Midbrain (tissue), 1 donor: ENCODE measurements at places on chromosomes 5 and 9.

- DNase-seq, result no peak
Measured at GRCh38 chr5:154058055-154059038, 19.6 kb downstream of the MFAP3 start.

DNA sequence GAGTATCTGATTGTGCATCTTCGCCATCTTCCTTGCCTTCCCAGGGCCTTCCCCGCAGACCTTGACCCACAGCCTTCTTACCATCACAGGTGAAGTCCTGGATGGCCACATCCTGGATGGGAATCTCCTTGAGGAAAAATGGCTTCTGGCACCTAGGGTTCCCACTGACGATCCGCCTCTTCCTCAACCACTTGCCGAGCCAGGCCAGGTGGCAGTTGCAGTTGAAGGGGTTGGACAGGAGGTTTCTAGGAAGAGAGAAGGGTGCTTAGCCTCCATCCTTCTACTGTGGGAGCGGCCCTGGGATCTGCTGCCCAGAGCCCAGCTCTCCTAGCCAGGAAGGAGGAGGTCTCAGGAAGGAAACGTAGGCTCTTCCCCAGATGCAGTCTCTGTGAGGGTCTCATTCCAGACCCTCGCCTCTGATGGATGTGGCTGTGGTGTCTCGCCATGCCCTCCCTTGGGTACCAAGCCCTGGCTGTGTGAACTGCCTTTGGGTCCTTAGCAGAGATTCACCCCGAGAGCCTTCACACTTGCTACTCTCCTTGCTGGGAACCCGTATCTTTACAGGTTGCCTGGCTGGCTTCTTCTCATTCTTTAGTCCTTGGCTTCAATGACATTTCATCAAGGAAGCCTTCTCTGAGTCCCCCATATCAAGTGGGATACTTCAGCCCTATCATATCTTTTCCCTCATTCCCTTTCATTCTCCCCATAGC is 170.4 kb upstream of the PANK3 start:
- no peak for DNase-seq

DNA sequence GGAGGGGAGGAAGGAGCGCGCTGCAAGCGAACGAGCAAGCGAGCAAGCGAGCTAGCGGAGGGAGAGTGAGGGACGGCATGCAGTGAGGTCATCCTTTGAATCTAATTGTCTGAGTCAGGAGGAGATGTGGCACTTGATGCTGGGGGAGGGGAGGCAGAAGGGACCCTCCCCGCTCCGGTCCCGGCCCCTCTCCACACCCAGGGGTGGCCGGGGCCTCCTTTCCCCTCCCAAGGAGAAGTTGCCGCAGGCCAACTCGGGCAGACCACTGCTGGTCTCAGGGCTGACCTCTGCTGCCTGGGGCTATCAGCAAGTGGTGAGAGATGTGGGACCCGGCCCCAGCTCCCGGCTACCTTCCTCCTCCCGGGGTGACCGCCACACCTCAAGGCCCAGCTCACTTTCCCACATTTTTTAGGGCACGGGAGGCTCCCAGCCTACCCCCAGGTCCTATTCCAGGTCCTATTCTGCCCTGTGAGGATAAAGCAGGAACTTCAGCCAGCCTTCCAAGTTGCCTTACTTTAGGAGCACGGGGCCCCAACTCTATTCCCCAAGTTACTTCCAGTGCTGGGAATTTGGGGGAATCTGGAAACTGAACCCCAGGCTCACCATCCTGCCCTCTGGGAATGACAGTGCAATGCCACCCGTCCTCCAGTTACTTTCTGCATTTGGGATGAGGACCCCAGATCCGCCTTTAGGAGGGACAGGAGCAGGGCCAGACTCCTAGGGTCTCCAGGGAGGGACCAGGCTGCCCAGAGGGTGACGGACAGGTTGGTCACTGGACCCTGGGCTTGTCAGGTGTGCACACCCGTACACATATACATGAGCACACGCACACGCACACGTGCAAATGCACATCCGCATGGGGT is 11.1 kb downstream of the CNTFR start:
- peak; percentile 17 for DNase-seq

GRCh38 chr9:94857791-94858190 is 131.3 kb downstream of the AOPEP start:
- DNase-seq, result no peak

GRCh38 chr5:170892196-170892595 is 30.4 kb downstream of the RANBP17 start:
- DNase-seq, result no peak

- no peak for DNase-seq
Measured at GRCh38 chr5:108650997-108651396, 96.7 kb upstream of the FER start.

- DNase-seq, result no peak
Measured at GRCh38 chr5:160627921-160628618, 206.4 kb downstream of the PTTG1 start.

- no peak for DNase-seq
Measured at GRCh38 chr9:27413511-27414219, 110.4 kb upstream of the IFNK start.

DNA sequence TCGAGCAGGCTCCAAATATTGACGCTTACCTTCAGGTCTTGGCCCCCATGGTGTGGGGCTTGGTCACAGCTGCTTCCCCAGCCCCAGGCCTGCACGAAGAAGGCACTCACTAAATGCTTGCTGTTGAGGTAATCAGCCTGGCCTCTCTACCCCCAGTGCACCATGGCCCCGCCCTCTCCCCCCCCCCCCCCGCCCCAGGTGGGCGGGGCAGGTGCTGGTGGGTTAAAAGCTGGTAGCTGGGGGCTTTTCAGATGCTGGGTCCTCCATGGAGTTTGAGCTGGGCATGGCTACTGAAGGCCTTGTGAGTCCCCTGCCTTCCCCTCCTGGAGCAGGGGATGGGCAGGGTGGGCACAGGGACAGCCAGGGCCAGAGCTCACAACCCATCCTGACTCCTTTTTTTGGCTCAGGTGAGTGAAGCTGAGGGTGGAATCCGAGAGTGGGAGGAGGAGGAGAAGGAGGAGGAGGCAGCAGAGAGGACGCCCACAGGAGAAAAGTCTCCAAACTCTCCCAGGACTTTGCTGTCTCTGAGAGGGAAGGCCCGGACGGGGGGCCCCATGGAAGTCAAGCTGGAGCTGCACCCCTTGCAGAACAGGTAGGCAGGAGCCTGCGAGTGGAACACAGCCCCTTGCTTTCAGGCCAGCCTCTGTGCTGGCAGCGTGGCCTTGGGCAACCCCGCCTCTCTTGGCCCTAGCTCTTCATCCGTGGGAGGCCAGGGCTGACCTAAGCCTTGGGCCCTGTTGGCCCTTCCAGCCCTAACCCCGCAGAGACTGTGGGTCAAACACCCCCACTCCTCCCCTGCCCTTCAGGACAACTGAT is 4.4 kb upstream of the TSPAN17 start:
- no peak for DNase-seq

DNA sequence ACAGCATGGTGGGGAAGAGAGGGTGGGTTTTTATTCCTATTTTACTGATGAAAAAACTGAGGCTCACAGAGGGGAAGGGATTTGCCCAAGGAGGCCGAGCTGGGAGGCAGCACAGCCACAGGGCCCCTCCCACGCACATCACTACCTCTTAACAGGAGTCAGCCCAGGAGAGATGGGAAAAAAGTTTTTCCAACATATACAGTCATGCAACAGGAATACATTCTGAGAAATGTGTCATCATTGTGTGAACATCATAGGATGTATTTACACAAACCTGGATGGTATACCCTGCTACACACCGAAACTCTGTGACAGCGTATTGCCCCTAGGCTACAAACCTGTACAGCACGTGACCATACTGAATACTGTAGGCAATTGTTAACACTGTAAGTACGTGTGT is 11.6 kb downstream of the TRAF1 start:
- no peak for DNase-seq

DNA sequence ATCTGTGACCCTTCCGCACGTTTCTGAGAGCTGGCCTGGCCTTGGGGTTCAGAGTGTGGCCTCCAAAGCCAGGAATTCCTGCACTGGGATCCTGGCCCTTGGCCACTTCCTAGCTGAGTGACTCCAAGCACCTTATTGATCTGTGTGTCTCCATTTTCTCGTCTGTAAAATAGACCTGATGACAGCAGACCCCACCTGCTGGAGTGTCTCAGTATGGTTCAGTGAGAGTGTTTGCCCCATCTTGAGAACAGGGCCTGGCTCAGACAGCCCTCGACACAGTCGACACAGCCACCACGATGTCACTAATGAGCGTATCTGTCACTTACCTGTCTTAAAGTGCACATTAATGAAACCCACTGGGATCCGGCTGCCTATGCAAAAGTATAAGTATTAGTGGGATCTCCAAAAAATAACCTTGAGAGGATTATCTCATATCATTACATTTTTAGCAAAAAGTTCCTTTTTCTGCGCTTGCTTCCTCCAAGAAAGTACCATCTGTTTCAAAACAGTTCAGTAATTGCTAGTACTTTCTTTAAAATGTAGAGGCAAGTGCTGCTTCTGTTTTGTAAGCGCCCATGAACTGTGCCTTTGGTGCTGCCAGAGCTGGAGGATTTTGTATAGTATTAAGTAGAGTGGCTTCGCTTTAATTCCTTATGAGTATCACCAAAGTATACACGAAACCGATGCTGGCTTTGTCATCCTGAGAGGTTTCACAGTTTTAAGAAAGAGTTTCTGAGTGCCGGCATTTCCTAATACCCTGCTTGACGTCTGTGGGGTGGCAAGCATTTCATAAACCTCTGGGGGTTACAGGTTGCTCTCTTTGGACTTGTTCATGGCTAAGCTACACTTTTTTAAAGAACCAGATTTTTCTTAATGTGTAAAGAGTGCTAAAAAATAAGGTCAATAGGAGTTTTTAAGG is 31.7 kb downstream of the UBE2QL1 start:
- DNase-seq, result no peak

GRCh38 chr9:88835038-88835466 is 156.2 kb upstream of the S1PR3 start:
- DNase-seq, result no peak

DNA sequence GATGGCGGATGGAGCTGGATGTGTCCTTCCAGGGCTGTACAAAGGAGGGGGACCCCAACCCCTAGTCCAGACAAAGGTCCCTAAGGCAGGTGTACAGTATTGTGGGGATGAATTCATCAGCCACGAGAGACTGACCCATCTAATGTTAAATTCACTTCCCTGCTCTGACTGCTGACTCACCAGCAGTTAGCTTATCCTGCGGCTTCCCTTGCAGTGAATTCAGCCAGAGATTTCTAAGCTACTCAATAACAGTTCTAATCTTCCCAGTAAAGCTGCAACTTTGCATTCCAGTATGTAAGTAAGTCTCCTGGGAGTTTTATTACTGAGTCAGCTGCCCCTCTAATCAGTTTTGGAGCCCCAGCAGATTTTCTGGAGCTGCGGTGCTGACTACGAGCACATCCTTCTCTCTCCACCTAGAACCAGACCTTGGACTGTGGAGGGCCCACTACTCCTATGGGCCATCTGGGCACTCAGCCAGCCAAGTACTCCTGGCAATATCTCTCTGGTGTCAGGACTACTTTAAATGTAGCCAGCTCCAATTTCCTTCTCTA is 16.1 kb downstream of the B4GALT1 start:
- DNase-seq, result no peak

DNA sequence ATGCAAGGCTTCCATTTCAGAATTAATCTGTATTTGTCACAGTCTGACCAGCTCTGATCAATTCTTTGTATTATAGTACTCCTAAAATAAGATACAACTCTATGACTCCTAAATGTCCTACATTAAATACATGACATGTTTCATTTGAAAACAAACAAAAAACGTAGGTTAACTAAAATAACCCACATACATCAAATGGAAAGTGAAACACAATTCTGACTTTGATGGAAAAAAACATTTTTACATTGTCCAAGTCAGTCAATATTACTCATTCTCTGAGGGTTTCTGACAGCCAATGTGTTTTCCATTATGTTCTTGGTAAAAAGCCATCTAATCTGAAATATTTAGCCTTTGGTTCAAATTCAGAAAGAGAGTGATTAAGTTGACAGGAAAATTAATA is 8.7 kb downstream of the HMGCS1 start:
- no peak for DNase-seq

DNA sequence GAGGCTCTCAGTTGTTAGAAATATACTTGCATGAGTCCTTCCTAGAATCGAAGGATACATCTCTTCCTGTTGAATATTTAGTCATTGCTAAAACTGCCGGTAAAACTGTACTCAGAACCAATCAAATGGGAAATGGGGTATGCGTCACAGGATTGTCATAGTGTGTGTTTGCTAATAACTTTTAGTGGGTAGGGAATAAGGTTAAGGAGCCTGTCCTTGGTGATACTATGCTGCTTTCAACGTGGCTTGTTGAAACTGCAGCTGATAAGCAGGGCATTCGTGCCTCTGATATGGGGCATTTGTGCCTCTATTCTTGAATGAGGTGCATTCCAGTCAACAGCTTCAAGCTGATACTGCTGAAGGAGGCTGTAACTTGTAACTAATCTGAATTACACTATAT is 26.6 kb downstream of the HABP4 start:
- no peak for DNase-seq

DNA sequence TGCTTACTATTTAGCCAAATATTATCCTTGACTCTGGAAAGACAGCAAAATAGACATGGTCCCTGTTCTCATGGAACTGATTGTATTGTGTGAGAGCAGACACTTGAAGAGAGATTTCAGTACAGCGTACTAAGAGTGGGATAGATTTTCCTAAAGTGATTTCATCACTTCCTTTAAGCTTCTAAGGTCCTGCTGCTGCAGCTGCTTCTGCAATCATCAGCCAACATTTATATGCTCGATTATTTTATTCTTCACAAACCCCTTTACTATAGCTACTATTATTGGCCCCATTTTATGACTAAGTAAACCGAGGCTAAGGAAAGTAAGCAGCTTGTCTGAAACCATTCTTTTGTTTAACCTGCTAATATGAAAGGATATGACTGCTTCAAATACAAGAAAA is 137.7 kb downstream of the SPATA31D1 start:
- DNase-seq, result no peak
